ENCODE measurements at places on chromosomes 4 and X.

DNA sequence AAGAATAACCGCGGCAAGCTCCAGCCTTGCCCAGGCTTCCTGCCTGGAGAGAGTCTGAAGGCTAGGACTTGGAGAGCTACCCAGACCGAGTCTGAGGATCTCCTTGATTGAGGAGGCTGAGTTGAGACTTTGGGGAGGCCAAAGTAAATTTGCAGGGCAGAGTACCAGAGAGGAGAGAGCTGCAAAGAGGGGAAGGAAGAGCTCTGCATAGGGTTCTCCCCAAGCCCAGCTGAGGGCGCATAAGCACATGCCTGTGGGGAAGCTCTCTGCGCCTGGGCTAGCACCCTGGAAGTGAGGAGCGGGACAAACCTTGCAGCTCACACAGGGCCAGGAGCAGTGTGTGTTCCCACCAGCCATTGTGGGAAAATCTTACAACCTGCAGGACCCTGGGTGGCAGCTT, 56.1 kb downstream of the FAM193A start:
- DNase-seq: no peak

GRCh38 chrX:76802708-76803107, 375.2 kb downstream of the MAGEE1 start:
- no peak for DNase-seq

DNA sequence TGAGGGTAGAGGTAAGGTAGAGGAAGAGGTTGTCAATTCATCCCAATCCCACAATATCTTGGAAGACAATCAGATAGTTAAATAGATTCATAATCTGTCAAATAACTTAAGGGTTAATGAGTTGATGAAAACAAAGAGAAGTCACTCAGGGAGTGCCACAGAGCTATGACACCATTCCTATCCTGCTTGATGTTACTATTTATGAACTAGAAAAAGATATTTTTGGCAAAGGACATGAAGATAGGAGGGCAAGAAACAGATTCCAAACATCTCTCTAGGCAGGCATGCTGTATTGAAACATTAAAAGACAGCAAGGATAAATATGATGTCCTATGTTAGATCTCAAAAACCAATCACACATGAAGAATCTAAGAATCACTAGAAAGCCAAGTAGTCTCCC, 3.5 kb upstream of the SRPX start:
- DNase-seq: no peak

DNA sequence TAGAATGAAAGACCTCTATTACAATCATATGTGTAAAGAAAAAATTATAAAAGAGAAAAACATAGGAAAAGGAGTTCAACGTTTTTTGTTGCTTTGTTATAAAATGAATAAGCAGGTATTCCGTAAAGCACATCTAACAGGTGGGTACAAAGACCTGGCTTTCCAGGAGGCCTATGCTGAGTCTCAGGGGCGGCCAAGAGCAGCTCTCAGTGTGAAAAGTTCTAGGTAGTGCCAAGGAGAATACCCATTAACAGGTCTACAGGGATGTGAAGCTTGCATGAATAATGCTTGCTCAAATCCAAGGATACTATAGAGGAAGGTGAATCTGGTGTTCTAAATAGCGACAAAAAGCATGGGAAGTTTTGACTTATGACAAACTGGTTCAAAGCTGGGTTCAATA, 944.4 kb downstream of the PDHA2 start:
- DNase-seq: no peak

GRCh38 chrX:119423631-119424030, 24.5 kb downstream of the SLC25A43 start:
- no peak for DNase-seq

DNA sequence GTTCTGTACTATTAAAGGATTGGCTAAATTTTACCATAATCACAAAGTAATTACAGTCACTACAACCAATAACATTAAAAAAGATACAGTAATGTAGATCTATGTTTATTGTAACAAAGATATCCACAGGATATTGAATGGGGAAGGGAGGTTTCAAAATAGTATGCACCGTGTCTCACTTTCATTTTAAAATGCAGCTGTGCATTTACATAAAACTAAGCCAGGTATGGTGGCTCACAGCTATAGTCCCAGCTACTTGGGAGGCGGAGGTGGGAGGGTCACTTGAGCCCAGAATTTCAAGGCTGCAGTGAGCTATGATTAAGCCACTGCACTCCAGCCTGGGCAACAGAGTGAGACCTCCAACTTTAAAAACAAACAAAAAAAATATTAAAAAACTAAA, 8.5 kb downstream of the SRP72 start:
- DNase-seq: no peak

DNA sequence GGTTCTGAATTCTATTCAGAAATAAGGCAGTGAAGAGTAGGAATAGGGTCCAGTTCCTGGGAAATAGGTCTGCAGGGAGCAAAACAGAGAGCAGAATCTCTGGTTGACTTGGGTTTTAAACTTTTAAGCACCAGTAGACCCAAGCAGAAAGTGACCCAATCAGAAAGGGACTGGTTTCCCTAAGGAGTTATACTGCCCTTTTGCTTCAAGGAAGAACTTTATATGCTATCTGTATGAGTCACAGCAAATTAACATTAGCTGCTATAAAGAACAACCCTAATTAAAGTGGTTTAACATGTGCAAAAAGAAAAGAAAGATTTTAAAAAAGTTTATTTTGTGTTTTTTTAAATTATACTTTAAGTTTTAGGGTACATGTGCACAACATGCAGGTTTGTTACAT, 263.6 kb upstream of the EMCN start:
- no peak for DNase-seq

DNA sequence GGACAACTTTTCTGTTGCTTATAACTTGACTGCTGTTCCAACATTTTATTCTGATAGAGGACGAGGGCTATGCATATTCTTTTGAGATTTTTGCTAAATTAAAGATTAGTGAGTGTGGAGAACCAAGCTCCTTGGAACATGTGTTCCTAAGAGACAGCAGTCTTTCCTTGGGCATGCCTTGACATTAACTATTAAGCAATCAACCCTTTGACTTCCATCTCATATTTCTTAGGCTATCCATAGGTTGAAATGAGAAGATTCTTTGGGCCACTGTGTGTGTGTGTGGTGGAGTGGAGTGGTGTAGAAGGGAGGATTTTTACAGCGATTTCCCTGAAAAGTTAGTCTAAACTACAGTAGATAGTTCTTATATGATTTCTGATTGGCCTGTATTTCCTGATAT, 127.4 kb upstream of the POF1B start:
- DNase-seq: no peak

GRCh38 chr4:153706519-153706918, 22.4 kb downstream of the TLR2 start:
- no peak for DNase-seq

- no peak for DNase-seq
Measured at GRCh38 chrX:40457406-40457805, 123.4 kb upstream of the ATP6AP2 start.

DNA sequence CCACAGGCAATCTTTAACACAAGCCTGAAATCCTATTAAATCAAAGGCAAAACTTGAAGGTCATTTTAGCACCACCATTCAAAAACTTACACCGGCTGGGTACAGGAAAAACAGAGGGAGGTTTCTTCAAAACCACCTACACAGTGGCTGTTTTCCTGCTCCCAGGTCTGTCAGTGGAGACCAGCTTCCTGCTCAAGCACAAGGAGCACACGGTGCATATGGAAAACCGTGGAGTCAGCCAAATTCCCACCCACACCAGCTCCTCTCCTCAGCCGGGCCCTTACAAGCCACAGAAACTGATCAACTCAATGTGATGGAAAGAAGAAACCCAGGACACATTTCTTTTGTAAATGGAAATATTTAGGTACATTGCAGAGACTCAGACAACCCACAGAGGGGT, 14.3 kb upstream of the FAM241A start:
- DNase-seq: peak; percentile 57

GRCh38 chr4:166972071-166972470, 262.2 kb downstream of the SPOCK3 start:
- DNase-seq: no peak

DNA sequence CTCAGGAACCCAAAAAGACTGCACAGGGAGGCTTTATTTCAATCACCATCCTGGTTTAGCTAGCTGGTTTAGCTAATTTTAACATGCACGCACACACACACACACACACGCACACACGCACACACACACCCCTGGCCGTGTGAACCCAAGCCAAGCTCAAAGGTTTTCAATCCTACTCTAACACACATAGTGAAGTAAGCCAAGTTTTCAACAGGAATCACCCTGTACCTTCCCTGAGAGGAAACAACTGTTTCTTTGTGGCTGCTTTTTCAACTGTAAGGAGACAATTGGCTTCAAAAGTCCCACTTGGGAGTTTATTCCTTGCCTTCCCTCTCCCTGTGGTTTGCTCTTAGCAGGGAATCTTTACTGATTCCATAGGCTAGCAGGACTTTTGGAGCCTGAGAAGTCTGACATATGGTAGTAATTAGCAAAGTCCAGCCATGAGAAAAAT, 98.9 kb upstream of the BMP3 start:
- DNase-seq: peak; percentile 61
